Omental fat pad (tissue), 4 donors: ENCODE measurements at places on chromosomes 11 and 22. TPM values are rescaled to one million over a fixed set of nuclear protein-coding genes. Genes with fewer than 3 reads are reported as not detected.

GRCh38 chr11:62555464-62556107 lies 9.0 kb upstream of the AHNAK start:
- no peak for DNase-seq

DNA sequence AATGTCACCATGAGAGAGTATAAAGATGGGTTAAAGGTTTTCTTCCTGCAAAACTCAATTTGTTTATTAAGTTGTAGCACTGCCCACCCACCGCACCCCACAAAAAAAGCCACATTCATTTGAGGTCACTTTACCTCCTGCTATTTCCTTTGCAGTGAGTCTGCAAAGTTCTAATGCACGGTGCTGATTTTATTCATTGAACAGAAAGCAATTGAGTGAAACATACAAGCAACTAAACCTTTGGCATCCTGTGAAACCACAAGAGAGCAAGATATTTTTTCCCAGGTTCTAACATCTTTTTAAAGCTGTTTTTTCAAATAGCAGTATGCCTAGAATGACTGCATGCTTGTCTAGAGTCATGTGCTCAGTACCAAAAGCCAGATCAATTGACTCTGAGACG lies 39.0 kb downstream of the RRAS2 start:
- no peak for DNase-seq

DNA sequence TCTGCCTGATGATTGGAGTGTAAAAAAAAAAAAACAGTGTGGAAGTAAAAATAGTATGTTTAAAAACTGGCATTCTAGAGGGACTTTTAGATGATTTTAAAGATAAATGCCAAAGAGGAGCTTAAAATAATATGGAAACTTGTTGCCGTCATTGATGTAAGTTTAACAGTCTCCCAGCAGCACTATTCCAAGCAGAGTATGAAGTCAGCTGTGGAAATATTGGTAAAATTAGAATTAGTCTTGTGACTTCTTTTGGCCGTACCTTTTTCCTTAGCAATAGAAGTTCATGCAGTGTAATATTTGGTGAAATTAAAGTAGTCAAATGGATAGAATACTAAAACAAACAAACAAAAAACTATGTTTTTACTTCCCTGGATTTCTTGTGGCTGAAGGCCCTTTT lies 134.9 kb downstream of the METTL15 start:
- no peak for DNase-seq

DNA sequence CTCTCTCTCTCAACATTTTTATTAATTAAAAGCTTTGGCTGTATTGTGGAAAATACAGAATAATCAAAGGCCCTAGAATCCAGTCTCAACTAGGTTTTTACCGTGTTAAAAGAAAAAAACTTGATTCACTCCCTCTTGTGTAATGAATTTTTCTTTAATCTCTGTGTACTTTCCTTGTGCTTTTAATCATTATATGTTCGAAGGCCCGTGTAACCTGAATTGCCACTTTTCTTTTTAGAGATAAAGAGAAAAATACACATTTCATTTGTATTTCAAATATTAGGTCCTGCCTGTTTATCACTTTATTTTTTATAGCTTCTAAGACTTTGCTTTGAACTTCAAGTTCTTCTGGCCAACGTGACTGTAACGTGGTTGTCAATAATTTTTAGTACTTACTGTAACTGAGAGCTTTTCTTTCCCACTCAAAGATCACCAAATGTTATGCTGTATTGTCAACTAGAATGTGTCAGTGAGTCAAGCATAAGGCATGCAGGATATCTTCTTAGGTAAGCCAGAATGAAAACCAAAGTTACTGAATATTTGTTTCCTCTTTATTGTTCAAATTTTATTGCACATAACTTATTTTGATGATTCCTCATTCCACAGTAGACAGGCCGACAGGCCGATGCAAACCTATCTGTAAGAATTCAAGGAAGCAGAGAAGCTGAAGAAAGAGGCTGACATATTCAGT lies 23.3 kb upstream of the FAR1 start:
- DNase-seq, result no peak

GRCh38 chr11:70490208-70490607 lies 91.9 kb downstream of the CTTN start:
- no peak for DNase-seq

DNA sequence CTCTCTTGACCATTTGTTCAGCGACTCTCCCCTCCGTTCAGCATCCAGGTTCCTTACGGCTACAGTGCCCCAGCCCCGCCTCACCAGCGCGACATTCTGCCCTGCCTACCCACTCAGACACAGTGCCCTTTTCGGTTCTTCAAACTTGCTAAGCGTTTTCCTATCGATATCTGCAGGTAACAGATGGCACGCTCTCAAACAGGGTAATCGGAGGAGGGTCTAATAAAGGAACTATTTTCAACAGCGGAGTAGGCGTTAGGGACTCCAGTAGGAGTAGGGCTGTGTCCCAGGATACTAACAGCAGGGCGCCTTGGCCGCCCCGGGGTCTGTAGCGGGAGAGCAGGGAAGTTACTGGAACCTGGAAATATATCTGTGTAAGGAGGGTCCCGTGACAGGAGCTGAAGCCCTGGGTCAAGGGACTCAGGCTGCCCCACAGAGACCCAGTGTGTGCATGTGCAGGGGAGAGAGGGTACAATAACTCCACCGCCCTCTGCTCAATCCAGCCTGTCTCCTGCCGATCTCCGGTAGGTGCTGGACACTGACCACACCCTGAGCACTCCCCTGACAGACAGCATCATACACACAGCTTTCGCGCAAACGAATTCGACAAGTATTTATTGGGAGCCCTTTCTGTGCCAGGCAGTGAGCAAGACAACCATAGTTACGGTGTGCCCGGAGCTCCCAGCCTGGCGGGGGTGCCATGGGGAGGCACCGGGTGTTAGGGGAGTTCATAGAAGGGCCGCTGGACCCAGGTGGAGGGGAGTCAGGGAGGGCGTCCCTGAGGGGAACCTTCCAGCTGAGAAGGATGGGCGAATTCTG lies 2.1 kb downstream of the KLHL35 start:
- DNase-seq, result no peak

The OR51B4 gene
- not detected for total RNA-seq

- no peak for DNase-seq
Observed at GRCh38 chr11:10991393-10991792, 133.5 kb upstream of the ZBED5 start.

The MTMR3 gene
- 51.2 TPM for total RNA-seq

DNA sequence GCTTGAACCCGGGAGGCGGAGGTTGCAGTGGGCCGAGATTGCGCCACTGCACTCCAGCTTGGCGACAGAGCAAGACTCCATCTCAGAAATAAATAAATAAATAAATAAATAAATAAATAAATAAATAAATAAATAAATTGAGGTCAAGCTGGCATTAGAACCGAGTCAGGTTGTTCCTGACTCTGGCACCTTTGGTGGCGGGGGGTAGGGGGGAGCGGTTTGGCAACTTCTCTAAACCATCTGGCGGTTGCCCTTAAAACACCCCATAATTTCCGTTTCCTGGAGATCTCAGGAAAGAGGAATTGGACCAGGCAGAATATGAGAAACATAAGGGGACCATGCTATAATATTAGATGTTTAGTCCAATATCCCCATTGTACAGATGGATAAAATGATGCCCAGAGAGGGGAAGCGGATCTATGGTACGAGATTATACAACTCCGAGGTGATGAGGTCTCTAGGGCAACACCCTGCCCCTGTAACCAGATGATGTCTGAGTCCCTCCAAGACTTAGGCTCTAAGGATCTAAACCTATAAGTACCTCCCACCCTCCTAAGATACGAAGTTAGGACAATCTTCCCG lies 785 bp downstream of the CLPB start:
- no peak for DNase-seq

The TRIM66 gene
- total RNA-seq, result 11.3 TPM

DNA sequence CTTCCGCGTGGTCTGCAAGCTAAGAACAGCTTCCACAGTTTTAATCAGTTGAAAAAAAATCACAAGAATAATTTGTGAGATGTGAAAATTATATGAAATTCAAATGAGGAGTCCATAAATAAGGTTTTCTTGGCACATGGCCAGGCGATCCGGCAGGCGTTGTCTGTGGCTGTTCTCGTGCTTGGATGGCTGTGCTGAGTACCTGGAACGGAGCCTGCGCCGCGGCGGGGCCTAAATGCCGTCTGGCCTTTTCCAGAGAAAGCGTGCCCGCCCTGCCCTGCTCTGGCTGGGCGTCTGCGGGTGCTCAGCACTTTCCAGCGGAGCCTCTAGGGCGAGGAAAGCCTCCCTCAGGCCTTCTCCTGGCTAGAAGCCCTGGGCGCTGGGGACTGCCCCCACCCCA lies 41.8 kb downstream of the OSBPL5 start:
- no peak for DNase-seq

The GPR83 gene
- total RNA-seq, result not detected

The FXYD6 gene
- total RNA-seq, result 27.4 TPM

DNA sequence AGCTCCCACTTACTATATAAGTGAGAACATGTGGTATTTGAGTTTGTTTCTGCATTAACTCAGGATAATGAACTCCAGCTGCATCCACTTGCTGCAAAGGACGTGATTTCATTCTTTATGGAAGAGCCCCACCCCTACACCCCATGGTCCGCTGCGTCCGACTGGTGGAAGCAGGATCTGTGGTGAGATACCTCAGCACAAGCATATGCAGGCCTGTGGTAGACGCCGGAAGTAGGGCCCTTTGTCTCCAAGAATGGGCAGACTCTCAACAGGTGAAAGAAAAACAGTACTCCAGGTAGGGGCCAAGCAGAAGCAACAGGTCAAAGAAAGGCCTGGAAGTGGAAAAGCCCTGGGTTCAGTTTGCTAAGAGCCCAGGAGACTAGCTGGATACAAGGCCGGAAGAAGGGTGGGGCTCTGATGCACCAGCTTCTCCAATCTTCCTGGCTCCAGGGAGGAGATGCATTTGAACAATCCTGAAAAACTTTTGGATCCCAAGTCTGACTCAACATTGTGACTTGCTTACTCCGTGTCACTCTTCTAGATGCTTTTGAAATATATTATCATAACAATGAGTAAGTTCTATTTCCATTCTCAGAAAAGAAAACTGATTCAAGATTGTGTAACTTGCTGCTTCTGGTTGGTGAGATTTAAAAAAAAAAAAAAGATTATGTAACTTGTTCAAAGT lies 30.4 kb downstream of the NEAT1 start:
- no peak for DNase-seq

The APOL6 gene
- total RNA-seq, result 53.8 TPM

The RFPL1 gene
- total RNA-seq, result not detected

DNA sequence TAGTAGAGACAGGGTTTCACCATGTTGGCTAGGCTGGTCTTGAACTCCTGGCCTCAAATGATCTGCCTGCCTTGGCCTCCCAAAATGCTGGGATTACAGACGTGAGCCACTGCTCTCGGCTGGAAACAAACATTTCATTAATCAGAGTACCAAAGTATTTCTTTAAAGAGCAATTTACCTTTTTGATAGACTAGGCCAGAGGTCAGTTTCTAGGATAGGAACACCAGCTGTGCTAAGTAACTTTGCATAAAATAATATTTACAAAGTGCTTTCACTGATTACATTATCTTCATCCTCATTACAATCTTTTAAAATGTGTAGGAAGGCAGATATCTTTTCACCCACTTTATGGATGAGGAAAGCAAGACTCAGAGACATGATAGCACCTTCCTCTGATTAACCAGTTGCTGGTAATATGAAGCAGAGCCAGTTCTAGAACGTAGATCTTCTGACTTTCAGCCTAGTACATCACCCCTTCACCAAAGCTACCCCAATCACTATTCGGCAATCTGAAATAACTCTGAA lies 355.2 kb downstream of the SOX6 start:
- DNase-seq, result no peak

DNA sequence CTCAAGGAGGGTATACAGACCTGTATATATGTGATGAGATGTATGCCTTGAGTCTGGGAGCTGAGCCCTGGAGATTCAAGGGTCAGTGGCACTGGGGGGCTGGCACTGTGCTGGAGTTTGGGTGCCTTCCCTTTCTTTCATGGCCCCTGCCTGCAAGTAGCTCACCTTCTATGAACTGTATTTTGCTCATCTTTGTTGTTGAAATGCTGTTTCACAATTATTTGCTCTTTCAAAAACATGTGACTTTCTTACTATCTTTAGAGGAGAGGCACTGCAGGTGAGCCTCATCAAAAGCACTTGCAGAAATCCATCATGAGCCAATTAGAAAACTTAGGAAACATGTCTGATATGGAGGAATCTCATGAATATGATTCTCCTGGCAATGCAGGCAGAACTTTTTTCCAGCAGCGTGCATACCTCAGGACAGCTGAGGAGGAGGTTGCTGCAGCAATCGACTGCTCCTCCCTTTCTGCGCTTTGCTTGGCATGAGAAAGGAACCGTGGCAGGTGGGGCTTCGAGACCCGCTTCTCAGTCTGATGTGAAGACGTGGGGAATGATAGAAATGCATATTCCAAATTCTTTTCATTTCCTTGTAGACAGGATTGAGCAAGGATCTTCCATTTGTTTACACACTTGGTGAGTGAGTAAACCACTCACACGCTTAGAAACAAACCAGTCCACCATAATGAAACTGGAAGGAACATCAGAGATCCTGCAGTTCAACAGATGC lies 178.4 kb upstream of the E2F8 start:
- no peak for DNase-seq

GRCh38 chr11:57464539-57465181 lies 4.3 kb downstream of the RTN4RL2 start:
- DNase-seq, result no peak

GRCh38 chr11:12799334-12799835 lies 125.2 kb downstream of the TEAD1 start:
- no peak for DNase-seq

The MAML2 gene
- 49.8 TPM for total RNA-seq

The SYTL2 gene
- total RNA-seq, result 33.9 TPM

- no peak for DNase-seq
Observed at GRCh38 chr22:42287174-42287890, 16.9 kb upstream of the TCF20 start.

- no peak for DNase-seq
Observed at GRCh38 chr11:35427071-35427470, 7.7 kb upstream of the SLC1A2 start.

DNA sequence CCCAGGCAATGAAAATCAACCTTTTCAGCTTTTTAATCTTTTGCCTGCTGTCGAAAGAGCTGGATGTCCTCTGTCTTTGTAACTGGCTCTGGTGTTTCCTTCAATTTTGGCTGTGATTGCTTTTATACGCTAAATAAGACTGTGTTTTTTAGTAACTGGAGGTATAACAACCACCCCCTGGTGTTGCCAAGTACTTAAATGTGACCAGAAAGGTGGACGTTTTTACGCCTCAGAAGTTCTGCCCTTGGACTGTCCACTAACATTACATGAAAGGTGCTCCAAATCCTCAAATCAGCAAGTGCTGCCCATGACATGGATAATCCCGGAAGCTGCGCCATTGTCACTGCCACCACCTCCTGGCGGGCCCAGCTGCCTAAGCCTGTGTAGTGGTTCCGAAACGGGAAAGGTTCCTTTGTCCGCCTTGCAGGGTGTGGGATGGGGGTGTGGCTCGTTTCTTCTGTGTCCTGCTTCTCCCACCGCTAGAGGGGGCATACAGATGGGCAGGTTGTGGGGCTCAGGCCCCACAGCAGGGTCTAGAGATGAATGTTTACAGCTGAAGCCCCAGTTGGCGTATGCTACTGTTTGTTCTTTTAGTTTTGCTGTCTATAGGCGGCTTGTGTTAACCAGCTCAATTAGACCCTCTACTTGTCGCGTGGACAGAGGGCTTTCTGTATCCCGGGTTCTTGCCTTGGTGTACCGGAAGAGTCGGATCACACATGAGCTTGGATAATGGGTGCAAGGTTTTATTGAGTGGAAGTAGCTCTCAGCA lies 82.2 kb upstream of the SEPTIN5 start:
- no peak for DNase-seq

The MUC5AC gene
- total RNA-seq, result not detected

- DNase-seq, result no peak
Observed at GRCh38 chr11:77180346-77180745, 52.3 kb downstream of the MYO7A start.
